Epithelial cell of proximal tubule (primary cell): ENCODE measurements at places on chromosomes 5 and 9. TPM values are rescaled to one million over a fixed set of nuclear protein-coding genes. Genes with fewer than 3 reads are reported as not detected.

DNA sequence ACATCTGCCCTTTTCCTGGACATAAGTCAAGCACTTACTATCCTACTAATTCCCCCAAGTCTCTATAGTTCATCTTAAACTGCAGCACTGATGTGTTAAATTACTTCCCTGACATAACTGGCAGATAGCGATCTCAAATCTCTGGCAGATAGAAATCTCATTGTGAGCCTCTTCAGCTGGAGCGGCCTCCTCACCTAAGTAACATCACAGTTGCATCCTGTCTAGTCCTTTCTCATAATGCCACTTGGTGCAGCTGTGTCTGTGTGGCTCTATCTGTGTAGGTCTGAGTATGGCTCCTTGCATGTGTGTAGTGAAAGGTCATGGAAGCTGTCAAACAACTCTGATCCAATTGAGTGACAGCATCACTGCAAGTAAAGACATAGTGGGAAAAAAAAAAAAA is 53.6 kb upstream of the FST start:
- no peak for DNase-seq

GRCh38 chr5:120504057-120504456 is 40.0 kb downstream of the PRR16 start:
- DNase-seq = no peak

Gene TEX10
- total RNA-seq = 25.9 and 42.6 TPM in 2 replicates

DNA sequence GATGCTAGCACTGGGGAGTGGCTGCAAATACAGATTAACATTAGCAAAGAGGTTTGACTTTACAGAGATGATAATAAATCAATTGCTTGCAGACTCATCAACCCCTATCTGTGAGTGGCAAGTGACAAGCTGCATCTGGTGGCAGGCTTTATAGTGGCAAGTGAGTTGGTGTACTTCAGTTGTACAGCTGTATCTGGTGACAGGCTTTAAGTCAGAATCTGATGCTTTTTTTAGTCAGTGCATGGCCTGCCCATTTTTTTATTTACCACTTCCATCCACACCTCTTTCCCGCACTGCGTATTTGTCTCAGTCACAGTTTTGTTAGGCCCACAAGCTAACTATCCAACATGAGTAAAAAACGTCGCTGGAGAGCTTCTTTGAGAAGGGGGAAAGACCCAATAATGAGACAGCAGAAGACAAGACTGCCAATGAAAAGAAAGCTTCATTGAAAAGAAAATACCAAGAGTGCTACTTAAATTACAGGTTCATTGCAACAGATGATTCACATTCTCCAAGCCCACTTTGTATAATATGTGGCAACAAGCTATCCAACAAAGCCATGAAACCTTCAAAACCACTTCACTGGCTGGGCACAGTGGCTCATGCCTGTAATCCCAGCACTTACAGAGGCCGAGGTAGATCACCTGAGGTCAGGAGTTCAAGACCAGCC is 23.1 kb downstream of the ANP32B start:
- DNase-seq = no peak

DNA sequence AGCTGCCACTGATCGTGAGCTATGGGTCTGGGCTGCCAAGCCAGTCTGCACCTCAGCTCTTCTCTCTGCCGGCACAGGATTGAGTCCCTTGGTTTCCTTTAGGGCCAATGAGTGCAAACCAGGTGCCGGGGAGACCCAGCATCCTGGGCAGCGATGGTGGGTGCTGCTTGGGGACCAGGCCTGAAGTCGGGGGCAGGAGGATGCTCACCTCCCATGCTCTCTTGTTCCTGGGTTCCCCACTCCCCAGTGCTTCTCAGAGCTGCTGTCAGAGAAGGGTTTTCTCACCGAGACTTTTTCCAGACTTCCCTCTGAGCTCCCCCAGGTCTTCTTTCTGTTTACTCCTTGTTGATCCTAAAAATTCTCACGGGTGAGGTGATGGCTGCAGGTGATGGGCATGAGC is 61.2 kb downstream of the IRX1 start:
- no peak for DNase-seq

DNA sequence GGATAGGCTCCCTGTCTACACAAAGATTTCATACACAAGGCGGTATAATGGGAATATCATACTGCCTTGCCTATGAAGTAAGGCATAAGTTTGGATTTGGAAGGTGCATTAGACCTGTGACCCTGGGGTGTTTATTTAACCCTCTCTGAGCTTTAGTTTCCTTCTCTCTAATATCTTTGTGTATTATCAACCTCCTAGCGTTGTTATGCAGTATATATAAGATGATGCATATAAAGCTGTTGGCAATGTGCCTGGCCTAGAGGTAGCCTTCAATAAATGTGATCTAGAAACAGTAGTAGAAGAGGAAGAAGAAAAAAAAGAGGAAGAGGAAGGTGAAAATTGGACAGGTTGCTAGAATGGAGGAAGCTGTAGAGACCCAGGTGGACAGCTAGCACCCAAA is 311.6 kb upstream of the CLINT1 start:
- DNase-seq = no peak

DNA sequence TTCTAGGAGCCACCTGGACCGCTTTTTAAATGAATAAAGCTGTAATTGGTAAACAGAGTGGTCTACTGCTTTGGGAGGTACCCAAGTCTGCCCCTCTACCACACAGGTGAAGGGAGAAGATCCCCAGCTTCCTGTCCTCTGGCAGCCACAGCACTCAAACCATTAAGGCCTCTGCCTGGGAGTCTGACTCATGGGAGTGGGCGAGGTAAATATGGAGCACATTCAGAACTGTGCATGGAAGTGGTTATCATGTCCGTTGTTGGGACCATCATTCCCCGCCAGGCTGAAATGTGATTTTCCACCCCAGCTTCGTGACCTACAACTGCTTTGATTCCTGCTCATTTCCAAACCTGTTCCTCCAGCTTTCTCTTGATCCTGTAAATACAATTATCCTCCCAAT is 59.5 kb upstream of the ALDH1B1 start:
- DNase-seq = no peak

DNA sequence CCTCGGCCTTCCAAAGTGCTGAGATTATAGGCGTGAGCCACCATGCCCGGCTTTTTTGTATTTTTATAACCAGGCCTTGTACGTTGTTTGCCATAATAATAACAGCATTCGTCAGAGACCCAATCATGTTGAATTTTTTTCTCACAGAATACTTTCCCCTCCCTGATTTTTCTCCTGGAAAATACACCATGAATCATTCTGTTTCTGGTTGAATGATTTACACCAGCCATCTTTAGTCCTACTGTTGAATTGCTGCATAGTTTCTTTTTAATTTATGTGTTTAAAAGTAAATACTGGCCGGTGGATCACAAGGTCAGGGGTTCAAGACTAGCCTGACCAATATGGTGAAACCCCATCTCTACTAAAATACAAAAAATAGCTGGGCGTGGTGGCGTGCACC is 3.5 kb downstream of the CNOT8 start:
- no peak for DNase-seq

GRCh38 chr9:79812507-79813257 is 240.9 kb downstream of the TLE4 start:
- no peak for DNase-seq

DNA sequence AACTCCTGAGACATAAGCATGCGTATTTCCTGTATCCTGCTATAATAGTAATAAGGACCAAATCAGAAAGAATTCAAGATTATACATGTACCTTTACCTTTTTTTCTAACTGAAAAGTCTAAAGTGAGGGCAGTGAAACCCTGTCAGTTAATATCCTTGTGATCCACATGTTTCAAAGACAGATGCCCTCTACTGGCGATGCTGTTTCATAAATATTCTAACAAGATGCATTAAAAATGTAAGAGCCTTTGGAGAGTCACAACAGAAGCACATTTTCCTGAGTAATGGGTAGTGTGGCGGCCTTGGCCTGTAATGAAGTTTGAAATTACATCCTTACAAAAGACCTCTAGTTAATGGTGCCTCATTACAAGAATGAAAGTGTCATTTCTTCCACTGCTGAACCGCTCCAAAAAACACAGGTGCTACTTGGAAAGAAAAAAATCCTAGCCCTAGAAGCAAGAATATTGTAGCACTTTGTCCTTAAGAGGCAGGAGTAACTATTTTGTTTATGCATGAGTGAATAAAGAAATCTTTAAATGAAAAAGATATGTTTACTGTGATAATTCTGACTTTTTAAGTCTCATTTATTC is 232.6 kb downstream of the EPB41L4A start:
- DNase-seq = no peak
